EL (cell line): ENCODE measurements at places on chromosomes 12 and 14.
A peak's percentile ranks its signal among the peaks of the same experiment; 100 is the strongest.

DNA sequence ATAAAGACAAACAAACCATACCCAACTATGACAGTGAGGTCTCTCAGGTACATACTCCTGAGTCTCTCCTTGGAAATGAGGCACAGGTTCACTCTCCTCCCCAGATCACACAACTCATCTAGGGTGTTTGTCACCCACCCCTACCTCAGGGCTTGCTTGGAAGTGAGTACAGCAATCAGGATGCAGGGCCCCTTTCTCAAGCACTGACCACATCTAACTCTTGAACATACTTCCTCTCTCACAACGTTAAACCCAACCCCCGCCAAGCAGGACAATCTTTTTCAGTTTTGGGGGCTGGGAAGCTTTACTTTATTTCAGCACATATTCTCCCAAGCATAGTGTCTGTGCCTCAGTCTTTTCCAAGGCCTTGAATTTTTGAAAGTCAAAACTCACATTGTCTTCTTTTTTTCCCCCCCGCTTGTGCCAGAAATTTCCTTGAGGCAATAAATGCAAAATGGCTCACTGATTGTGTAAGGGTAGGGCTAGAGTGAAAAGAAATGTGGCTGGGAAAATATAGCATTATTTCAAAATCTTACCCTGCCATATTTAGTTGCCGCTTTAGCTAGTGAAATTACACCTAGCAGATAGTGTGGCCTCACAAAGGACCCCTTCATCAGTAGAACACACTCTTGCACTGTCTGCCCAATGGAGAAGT, 2.4 kb upstream of the GPR65 start:
- DNase-seq: no peak

DNA sequence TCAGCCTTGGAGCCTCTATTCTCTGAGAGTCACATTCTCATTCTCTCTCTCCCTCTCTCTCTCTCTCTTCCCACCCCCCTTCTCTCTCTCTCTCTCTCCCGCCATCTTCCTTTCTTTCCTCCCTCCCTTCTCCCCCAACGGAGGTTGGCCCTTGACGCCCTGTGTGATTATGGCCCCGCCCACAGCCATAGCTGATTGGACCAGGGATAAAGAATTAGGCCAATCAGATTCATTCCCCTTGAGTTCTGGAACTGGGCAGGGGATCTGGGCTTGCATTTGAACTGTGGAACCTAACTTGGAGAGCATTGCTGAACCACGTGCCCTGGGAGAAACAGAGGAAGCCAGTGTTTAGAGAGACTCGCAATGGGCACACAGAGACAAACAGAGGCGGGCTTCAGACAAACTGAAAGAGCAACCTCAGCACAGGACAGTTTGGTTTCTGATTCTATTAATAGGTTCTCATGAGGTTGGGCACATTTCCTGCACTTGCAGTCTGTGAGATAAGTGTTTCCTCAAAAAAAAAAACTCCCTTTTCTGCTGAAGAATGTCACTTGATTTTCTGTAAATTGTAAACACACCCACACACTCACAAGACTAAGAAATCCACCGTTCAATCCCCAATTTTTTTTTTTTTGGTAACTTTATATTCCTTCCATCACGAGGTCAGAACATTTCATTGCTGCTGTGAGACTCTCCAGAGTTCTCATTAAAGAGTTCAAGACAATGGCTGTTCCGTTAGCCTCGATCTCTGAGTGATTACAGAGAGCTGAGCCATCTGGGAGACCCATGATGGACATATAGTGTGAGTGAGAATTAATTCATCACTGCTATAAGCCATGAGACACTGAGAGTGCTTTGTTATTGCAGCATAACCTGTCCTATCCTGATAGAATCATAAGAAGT, 3.5 kb upstream of the P2RX7 start:
- peak; percentile 30 for DNase-seq

DNA sequence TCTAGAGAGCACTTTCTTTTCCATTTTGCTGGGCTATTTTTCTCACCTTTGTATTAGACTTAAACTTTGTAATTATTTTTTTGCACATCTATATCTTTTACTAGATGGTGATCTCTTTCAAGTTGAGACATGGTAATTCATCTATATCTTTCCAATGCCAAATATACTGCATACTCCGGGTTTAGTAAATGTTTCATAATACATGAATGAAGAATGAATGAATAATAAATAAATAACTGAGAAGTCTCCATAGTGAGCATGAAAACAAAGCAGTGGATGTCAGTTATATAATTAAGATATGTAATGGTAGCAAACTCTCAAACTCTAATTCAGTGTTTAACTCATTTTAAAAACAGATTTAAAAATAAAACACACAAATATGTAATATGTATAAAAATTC, 342.5 kb upstream of the KITLG start:
- DNase-seq: peak; percentile 17

DNA sequence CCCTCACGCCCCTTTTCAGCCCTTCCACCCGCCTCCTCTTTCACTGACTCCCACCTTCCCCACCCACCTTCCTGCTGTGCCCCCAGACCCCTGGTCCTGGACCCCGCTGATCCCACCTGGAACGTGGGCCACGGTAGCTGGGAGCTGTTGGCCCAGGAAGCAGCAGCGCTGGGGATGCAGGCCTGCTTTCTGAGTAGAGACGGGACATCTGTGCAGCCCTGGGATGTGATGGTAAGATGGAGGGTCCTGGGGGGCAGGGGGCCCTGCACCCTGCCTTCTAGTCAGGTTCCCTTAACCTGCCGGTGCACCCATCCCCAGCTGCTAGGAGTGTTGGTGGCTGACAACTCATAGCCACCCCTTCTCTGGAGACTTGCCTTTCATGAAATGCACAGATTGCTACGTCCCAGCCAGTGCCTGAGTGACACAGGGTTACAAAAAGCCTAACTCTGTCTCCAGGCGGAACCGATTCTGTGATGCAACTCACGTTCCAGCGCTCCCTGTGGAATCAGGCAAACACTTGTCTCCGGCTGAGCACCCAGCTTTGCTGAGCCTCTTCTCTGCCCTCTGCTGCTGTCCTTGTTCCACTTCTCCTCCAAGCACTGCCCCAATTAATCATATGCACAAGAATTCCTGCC, 15.0 kb upstream of the OAS2 start:
- no peak for DNase-seq

DNA sequence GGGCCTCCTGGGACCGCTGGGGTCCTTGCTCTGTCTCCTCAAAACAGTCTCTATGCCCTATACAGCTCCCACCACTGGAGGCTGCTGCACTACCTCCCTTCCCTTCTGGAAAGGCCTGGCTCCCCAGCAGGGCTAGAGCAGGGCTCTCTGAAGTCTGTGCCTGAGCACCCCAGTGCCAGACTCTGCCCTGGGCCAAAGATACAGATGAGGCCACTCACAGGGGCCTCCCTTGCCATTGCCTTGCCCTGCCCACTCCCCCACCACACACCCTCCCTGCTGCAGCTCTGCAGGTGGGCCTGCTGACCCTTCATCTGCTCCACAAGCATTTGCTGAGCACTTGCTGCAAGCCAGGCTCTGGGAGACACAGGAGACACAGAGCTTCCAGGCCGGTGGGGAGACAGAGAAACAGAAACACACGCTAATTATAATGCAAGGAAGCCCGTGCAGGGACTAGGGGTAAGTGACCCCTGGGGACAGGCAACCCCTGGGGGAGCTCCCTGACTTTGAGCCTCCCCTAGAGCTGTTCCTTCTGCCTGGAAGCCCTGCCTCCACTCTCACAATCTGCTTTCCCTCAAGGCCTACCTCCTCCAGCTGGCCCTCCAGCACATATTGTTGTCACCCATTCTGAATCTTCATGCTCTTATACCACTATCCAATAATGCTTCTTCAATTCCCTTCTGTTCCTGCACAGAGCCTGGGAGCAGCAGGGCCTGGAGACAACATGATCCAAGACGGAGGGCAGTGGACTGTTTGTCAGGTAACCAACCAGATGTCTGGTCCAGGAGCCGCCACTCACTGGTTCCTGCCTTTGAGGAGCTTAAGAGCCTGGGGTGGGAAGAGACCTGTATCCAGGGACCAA, 32.6 kb upstream of the PNMA1 start:
- no peak for DNase-seq

DNA sequence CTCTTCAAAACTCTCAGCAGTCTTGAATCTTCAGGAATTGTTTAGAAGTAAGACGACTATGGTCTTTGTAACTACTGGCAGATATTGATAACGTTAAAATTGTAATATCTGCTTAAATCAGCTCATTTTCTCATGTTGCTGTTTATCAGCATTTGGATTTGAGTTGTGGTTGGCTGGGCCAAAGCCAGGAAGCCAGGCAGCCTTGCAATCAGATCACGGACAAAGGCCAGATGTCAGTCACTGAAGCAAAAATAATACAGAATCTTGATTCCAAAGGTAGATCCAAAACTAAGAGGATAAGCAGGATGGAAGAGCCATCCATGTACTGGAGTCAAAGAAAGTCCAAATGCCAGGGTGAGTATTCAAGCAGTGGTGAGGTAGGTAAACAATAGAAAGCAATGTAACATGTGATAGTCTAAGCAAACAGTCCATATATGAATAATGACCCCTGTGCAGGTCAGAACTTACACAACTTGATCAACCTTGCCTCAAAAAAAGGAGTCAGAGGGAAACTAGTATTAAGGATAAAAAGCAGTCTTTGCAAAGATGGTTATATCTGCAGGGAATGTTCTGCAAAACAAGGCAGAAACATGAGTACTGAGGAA, 95.8 kb upstream of the RAP1B start:
- no peak for DNase-seq

DNA sequence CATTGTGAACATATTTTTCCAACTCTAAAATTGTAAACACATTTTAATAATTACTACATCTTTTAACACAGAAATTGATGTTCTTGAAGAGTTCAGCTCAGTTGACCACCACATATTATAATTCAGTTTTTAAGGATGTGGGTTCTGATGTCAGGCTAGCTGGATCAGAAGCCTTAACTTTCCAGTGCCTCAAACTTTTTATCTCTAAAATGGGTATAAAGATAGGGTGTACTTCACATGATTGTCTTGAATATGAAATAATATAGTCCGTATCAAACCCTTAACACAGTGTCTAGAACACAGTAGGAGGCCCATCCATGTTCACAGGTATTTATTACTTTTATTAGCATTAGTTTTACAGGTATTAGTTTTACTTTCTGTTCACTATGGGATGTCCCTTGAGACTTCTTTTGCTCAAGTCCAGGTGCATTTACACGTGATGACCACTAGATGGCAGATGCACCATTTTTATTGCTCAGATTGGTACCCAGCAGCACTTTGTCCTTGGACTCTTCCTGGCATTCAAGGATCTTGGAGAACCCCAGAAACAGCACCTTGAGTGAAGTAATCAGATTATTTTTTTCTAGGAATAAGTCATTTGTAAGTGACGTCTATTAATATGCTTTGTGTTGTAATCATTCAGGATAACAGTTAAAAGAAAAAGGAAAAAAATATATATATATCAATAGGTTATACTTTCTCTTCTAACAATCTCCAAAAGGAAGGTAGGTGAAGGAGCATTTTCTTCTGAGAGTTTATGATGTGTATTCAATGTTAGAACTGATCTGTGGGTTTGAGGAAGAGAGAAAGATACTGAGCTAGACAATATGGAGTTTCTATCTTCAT, 580.2 kb downstream of the ETNK1 start:
- peak; percentile 35 for DNase-seq

DNA sequence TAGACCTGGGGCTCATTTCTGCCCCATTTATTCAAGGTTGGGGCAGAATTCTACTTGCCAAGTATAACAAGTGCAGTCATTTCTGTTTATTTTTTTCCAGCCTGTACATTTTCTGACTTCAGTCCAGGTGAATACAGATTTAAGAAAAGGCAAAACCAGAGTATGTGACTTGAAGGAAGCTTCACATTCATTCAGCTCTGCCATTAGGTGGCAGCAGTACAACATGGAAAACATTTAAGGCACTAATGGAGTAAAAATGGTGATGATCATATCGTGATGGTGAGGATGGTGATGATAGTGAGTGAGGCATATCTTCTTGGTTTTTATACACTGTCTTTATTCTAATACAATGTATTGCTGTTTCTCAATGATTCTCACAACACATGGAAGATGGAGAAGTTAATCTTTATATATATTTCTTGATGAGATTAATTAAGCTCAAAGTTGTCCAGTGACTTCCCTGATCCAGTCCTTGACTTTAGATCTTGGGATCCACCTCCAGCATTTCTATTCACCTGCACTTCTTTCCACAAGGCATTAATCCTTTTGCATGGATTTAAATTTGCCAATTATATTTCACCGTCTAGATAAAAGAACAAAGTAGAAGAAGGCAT, 176.7 kb upstream of the SEL1L start:
- DNase-seq: peak; percentile 1

DNA sequence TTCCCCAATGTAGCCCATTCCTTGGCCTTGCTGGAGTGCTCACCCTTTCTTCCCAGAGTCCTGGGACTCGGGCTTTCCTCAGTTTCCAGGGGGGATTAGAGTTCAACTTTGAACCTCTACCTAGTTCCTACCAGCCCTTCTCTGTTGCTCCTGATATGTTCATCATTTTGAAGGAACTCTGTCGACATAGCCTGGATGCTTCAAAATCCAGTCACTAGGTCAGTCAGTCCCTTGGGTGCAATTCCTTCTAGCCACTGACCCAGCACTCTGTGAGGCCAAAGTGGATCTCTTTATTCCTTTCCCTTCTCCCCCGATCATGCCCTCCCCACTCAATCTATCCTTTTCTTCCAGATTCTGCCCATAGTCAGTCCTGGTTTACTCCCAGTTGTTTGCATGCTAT, 72.3 kb upstream of the TMCC3 start:
- DNase-seq: no peak

- DNase-seq: no peak
These were observed 122.0 kb upstream of the EGLN3 start for GRCh38 chr14:34072921-34073320.

DNA sequence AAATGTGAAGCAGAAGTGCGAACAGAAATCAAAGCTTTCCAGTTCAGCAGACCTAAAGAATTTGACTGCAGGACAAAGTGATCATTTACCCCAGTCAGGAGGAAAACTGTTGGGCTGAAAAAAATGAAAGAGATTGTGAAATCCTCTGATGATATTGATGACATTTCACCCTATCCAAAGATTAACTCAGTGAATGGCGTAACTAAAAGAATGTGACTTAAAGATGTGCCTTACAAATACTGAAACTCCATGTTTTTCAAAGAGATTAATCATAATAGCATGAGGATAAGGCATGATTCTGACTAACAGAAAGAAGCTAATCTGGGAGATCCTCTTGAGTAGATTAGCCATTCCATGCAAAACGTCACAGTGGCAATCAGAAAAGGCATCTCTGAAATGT, 225.6 kb downstream of the DUSP6 start:
- DNase-seq: no peak

DNA sequence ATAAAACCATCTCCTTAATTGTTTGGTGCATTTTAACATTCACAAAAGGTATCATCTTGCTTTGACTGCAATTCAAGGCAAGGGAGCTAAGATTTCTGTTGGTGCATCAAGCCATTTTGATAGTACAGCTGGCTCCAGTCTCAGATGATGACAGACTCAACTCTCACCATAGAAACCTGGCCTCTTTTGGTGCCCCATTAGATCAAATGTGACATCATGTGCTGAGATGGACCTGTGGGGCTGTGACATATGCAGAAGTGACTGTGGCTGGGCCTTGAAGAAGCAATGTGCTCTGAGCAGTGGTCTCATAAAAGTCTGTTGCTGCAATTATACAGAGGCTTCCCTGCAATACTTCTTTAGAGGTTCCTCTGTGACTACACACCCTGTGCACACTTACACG, 88.4 kb downstream of the SLC2A13 start:
- DNase-seq: no peak

- DNase-seq: no peak
These were observed 472.8 kb downstream of the RGS6 start for GRCh38 chr14:72404998-72405397.
